ENCODE measurements at places on chromosomes 6 and 20.

DNA sequence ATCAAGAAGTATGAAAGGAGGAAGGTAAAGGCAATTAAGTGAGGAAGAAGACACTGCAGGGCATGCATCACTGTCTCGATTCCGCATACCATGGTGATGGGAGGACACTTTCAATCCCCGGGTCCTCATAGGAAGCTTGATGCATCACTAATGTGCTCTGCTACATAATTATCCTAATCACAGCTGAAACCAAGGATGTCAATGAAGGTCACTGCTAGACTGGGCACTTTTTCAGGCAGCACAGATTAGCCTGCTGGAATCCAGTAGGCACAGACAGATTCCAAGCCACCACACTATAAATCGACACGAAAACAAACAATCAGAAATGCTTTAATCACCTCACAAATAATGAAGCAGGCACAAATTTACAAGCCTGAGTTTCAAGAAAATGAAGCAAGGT lies 206.7 kb downstream of the KIF16B start:
- no peak for DNase-seq

DNA sequence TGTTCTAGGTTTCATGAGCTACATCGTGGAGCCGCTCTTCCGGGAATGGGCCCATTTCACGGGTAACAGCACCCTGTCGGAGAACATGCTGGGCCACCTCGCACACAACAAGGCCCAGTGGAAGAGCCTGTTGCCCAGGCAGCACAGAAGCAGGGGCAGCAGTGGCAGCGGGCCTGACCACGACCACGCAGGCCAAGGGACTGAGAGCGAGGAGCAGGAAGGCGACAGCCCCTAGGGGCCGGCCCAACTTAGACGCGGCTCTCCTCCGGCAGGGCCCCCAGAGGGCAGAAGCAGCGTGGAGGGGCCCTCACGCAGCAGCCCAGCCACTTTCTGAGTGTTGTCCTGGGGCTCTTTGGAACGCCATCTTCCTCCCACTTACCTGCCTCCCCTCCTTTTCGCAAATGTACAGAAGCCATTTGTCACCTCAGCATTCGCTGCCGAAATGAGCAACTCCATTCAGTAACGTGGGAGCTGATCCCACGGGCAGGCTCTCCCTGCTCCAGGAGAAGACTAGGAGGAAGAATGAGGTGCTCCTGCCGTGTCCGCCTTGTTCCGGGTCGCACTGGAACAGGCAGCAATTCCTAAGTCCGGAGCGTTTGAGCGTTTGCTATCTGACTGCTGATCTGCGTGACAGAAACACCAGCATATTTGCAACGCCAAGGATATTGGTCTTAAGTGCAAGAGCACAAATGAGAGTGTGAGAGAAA lies 58.4 kb downstream of the MTFR2 start:
- DNase-seq = no peak

DNA sequence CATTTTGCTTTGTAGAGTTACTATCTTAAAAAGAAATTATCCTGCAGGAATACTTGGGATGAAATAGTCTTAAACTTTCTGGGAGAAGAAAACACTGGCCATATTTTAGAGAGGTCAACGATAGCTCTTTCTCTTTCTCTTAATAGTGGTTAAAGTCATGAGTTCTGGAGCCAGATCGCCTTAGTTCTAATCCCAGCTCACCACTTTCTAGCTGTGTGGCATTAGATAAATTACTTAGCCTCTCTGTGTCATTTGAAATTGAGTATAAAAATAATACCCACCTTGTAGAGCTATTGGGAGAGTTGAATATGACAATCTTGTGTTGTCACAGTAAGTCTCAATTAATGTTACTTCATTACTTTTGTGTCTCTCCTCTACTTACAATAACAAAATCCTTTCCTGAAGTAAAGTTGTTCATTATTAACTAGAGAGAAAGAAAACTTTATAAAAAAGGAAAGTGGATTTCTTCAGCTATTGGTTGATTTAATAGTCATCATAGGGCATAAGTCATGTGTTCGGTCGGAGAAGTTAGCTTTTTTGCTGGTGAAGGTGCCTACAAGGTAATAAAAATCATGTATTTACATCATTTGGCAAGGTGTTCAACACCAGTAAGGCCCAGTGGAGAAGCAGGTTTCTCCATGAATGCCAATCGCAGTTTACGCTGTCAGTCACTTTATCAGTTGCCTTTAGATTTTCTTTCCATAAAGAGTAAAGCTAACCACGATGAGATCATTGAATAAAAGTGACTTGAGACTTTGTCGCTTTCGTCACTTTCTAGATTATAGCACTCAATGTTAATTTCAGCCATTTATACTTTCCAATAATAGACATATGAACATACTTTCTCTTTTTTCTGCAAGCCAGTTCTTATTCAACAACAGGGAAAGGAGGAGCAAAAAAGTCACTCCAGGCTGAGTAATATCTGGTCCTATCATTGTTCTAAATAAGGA lies 2.0 kb downstream of the NEDD9 start:
- DNase-seq = no peak

- DNase-seq = no peak
Observed at GRCh38 chr6:53706525-53706924, 41.0 kb upstream of the KLHL31 start.

DNA sequence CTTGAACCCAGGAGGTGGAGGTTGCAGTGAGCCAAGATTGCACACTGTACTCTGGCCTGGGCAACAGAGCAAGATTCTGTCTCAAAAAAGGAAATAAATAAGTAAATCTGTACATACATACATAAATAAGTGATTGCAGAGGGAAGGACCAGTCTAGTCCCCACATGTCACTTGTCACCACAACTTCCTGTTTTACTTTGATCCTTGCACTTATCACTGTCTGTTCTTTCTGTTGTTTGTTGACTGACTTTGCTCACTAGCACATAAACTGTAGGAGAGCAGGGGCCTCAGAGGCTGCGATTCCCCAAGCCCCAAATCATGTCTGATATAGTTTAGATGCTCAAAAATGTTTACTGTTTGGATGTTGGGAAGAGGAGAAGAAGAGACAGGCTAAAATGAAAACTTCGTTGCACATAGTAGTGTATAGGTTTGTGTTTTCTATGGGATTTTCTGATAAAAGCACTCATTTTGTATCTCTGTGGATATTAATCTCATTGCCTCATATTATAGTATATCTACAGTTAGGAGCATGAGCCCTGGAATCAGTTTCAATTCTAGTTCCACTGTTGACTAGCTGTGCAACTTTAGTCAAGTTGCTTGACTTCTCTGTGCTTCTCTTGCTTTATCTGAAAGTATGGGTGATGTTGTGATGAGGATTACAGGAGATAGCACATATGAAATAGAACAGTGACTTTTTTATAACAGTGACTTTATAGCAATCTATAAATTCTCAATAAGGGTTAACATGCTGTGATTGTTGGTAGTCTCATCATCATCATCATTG lies 165.0 kb downstream of the TBC1D7 start:
- no peak for DNase-seq

GRCh38 chr6:41367700-41368099 lies 32.3 kb downstream of the NCR2 start:
- no peak for DNase-seq

GRCh38 chr6:168219804-168220203 lies 99.8 kb downstream of the DACT2 start:
- no peak for DNase-seq

GRCh38 chr6:81820980-81821379 lies 68.5 kb upstream of the TENT5A start:
- DNase-seq = no peak

DNA sequence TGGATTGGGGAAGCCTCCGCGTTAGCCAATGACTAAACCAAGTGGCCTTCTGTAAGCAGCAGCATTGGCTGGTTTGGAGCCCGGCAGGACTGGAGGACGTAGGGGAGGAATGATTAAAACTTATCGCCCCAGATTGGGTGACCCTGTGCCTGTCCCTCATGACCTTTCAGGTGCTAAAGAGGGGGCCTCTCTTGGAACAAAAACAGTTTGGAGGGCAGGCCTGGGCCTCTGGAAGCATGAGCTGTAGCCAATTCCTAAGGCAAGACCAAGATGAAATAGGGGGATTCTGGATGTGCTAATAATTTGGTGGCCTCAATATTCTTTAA lies 1.4 kb downstream of the GMPR start:
- no peak for DNase-seq

DNA sequence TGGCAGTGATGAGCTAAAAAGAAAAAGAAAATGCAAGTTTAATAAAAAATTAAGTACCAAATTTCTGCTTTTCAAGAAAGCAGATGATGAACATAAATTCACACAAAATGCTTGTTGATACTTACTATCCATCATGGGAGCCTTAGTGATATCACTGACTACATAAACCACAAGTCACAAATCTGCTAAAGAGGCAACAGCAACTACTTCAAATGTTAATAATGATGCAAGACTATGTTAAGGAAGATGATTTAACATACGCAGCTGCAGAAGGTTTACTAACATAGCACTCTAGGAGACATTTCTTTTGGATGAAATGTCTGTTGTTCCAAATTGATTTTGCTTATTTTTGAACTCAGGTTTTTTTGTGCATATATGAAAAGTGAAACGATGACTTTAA lies 18.6 kb downstream of the FYN start:
- no peak for DNase-seq

DNA sequence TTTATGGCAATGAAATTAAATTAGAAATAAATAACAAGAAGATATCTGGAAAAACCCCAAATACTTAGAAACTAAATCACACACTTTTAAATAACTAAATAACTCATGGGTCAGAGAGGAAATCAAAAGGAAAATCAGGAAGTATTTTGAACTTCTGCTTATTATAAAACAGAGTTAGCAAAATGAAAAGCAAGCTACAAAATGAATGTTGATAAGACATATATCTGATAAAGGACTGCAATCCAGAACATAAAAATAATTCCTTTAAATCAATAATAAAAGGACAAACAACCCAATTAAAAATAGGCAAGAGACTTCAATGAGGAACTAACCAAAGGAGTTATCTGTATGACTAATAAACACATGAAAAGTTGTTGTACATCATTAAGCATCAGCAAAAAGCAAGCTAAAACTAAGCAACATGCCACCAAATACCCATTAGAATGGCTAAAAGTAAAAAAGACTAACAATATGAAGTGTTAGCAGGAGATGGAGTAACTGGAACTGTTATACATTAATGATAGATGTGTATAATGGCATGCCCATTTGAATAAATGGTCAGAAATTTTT lies 38.9 kb upstream of the STMND1 start:
- DNase-seq = no peak

DNA sequence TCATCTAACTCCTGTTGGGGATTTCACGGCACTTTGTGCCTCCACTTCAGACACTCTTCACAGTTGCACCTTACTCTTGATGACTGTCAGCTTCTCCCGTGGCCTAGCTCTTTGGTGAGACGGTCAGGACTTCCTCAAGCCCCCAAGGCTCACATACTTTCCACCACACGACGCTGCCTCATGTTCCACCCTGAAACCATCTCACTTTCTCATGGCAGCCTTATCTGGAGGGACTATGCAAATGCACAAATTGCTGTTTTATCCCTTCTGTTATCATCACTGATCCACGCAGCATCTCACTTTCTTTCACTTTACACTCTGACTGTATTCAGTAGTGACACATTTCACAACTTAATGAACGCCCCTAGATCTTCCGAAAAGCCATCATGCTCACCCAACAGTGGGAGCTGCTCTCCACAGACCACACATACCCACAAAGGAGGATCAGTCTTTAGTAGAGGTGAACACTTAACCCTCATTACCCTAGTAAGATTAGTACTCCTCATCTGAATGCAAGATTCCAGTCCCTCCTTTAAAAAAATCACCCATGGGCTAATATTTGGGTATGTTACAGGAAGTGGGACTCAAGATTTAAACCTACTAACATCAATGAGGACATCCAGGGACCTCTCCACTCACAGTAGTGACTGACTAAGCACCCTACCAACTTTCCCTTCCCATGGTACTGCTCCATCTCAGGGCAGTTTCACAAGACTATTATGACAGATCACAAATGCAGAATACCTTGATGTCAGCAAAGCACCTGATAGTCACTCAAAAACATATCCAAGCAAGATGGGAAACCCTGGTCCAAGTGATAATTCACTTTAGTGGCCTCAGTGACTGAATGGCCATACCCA lies 35.4 kb downstream of the FYN start:
- peak; percentile 33 for DNase-seq

DNA sequence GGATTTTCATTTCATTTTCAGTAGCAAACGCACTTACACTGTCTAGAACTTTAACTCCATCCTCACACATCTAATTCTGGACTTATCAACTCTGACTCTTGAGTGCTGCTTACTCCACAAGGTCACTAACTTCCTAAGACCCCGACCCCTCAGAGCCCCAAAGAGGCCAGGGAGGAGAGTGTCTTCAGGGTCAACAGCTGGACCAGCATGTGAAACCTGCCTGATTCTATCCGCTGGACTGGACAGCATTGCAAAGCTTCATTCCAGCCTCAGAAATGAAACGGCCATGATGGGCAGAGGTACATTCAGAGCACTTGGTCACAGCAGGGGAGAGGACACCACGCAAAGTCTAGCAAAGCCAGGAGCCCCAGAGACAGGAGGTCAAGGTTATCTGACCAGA lies 9.1 kb downstream of the RNASET2 start:
- DNase-seq = no peak

GRCh38 chr6:3808759-3809514 lies 40.2 kb upstream of the FAM50B start:
- no peak for DNase-seq

DNA sequence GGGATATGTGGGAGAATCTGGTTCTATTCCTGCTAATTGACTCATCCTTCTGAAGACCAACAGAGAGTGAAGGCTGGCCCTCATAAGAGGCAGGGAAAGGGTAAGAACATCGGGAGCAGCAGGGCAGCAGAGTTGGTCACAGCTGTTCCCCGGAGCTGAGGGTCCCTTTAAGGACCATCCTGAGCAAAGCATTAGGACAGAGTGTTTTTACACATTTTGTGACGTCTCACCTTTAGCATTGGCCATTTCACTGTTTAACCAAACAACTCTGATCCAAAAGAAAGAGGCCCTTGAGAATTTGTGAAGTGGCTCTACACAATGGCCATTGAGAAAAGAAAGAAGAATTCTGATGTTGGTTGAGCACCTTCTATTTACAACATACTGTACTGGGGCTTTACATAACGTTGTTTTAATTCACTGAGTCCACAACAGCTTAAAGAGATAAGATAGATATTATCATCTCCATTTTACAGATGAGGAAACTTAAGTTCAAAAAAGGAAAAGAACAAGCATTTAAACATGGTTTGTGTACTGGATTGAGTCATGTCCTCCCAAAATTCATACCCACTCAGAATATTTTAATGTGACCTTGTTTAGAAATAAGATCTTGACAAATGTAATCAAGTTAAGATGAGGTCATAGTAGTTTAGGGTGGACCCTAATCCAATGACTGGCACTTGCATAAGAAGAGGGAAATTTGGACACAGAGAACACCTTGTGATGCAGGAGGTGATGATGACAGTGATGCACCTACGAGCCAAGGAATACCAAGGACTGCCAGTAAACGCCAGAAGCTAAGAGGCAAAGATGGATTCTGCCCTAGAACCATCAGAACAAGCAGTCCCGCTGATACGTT lies 62.0 kb downstream of the VGLL2 start:
- DNase-seq = no peak

Data from CD4-positive, alpha-beta T cell treated with Interleukin-17A for 4 hours (primary cell).